ENCODE measurements at places on chromosomes 6 and 20.

- no peak for DNase-seq
Measured at GRCh38 chr6:165266191-165266590, 43.2 kb downstream of the C6orf118 start.

DNA sequence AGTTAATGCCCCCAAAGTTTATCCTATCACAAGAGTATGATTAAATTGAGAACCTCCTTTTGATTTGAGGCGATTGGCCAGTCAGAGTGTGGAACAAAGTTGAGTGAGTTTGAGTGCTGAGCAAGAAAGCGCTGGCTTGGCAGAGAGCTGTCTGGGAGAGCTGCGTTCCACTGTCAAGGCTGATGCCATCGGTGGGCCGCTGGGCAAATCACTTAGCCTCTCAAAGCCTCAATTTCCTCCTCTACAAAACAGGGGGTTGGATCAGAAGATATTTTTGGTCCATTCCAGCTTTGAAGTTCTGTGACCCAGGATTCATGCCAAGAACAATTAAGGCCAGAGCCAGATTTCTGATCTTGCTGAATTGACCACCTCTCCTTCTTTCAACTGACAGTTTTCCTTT is 60.2 kb downstream of the TMEM242 start:
- no peak for DNase-seq

DNA sequence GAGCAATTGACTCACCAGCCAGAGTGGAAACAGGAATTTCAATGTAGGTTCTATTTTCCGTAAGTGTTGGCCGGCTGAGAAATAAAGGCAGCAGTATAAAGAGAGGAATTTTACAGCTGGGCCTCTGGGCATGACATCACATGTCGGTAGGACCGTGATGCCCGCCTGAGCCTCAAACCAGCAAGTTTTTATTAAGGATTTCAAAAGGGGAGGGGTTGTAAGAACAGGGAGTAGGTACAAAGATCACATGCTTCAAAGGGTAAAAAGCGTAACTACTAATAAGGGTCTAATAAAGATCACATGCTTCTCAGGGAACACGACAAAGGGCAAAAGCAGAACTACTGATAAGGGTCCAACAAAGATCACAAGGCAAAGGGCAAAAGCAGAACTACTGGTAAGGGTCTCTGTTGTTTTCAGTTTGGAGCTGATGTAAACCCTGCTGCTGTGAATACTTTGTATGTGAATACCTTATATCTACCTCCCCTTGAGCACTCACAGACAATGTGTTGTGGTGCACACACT is 9.0 kb upstream of the TULP4 start:
- no peak for DNase-seq

- peak; percentile 39 for DNase-seq
Measured at GRCh38 chr20:36585410-36586125, 12.2 kb downstream of the TGIF2 start.

DNA sequence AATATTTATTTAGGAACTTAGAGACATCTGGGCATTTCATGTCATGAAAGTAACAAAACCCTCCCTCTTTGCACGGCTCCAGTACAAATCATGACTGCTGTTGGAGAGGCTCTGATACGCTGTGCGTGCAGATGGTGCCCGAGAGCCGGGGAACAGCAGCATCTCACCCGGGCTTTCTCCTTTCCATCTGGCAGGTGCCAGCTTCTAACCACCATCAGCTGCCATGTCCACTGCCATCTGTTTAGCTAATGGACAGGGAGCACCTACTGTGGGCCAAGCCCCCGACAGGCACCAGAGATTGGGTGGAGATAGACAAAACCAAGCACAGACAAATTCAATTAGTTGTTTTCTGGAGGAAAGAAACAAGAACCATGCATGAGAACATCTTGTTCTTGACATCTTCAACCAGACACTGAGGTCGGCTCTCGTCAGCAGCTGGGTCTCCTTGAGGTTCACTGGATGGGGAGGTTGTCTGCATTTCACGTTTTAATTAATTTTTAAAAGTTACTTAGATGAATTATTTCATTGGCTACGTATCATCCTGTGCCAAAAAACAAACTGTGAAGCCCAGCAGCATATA is 323.7 kb downstream of the THBS2 start:
- DNase-seq: no peak
